ENCODE measurements at places on chromosomes 1 and 21.

DNA sequence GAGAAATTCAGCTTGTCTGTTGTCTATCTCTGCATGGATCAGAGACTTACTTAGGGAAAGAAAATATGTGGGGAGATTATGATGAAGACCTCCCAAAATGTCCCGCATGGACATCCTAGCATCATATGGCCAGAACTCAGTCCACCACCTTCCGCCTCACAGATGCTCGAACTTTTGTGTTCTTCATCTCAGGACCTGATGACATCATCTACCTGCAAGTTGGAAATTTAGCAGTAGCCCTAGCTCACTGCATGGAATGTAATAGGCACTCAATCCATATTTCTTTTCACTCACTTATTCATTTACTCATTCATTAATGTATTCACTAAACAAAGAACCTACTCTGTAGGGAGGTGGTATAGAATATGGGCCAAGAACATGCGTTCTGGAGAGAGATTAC lies 96.8 kb downstream of the CLIC6 start:
- no peak for DNase-seq

- DNase-seq = no peak
These were observed 23.5 kb upstream of the RSBN1 start for GRCh38 chr1:113835686-113836290.

DNA sequence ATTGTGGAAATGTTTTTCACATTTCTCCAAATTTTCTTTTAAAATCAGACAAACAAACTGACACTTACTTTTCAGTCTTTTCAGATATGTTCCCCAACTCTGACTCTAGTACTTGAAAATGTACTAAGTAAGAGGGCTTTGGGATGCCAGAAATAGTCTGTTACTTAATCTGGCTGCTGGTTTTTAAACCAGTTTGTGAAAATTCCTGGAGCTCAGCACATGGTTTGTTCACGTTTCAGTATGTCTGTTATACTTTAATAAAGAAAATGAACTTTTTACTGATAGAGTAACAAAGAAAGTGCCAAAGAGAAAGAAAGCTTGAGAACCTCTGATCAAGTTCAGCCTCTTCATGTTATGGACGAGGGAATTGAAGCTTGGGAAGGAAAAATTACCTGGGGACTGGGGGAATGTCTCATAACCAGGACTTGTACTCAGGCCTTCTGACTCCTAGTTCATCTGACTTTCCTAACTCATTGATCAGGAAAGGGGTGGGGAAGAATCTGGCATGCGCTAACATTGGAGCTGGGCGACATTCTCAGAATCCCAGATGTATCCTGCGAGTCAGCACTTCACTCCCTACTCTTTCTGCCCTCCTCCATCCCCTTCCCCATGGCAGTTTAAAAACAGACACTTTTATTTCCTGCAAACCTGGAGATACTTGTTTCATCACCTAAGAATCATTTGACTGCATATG lies 30.8 kb upstream of the DNAJC6 start:
- DNase-seq = no peak

DNA sequence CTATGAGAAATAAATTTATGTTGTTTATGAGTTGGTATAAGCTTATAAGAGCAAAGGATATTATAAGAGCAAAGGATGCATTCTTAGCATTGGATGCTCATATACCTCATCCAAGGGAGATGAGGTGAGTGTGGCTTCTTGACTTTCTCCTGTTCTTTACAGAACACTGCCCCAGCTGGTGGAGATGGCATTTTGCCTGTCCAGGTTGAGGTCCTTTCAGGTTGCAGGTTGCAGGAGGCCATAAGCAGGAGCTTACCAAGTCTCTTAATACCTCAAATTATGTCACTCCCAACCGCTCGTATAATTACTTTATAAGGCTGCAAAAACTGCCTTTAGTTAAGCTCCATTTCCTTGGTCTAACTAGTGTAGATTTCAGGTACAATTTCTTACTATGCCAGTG lies 66.7 kb downstream of the RPE65 start:
- no peak for DNase-seq

DNA sequence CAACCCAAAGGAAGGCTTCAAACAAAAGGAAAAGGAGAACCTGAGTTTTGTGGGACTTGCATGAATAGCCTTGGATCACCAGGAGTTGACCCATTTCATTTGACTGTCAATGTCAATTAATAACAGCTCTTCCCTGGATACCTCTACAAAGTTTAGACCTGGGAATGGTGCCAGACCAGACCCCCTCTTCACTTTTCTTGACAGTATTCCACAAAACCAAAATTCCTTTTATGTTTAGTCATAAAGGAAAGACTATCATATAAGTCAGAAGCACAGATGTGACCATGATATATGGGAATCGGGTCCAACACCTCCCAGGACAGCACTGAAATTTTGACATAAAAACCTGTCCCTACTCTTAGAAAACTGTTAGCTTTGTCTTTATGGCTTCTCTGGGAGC lies 191.8 kb downstream of the LYPLAL1 start:
- DNase-seq = no peak

DNA sequence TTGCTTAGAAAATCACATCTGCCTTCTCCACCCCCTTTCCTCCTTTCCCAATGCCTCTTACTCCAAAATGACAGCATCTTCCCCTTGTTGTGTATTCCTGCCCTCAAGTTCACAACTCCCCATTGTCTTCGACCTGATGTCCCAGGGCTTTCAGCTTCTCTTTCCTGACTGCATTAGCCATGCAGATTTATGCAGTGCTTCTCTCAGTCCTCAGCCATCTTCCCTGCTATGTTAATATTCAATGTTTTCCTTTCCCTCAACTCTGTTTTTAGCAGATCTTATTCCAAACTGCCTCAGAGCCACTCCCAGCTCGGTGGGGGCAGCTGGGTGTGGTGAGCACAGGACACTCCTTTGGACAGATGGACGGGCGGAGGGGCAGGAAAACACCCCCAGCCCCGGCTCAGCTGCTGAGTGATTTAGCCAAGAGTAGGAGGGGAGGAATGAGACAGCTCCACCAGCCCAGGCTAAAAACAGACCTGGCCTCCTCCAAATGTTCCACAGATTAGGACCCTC lies 71.0 kb downstream of the CD2 start:
- no peak for DNase-seq

- DNase-seq = no peak
These were observed 60.0 kb upstream of the ADAM30 start for GRCh38 chr1:119956306-119956705.

DNA sequence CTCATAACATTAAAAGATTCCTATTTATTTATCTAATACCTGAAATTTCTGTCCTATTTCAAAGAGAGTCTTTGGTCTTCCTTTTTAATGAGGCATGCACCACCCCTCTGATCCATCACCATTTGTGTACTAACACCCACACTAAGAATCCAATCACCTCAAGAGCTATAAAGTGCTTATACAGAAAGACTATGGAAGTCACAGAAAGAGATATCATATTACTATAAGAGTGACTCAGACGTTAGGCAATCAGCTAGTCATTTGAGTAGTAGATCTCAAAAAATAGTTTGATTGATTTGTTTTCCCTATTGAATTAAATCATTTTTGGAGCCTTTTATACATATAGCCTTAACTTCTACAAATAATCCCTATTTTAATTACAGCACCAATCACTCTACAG lies 46.1 kb downstream of the NME7 start:
- no peak for DNase-seq

- DNase-seq = no peak
These were observed 39.2 kb downstream of the CAPN9 start for GRCh38 chr1:230786385-230786753.

GRCh38 chr1:10529091-10529490 lies 54.3 kb downstream of the PEX14 start:
- DNase-seq = no peak

GRCh38 chr1:77757603-77758002 lies 2.0 kb downstream of the USP33 start:
- DNase-seq = no peak

DNA sequence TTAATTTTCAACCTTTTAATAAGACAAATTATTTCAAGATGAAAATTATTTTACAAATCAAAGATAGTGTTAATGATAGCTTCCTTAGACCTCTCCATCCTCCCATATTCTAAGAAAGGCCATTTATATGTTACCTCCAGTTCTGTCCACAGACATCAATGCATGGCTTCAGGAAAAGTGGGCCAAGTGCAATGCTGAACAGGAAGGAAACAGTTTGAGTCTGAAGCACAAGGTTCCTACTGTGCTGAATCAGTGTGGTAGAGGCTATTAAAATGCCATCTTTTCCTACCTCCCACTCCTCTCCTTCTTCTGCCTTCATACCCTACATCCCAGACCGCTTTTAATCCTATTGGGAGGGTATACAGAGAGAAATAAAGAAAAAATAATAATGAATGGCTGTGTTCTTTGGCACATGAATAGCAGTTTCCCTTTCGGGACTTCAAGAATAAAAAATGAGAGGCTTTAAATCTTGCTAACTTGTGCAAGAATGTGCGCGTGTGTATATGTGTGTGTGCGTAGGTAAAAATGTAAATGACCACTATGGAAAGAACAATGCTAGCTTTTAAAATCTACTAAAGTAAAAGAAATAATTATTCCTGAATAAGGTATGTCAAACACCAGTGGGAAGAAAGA lies 62.6 kb upstream of the C1orf105 start:
- DNase-seq = no peak

GRCh38 chr1:11443961-11444658 lies 34.8 kb upstream of the DISP3 start:
- DNase-seq = no peak

- no peak for DNase-seq
These were observed 26.2 kb downstream of the RGS7 start for GRCh38 chr1:241330619-241331327.

- no peak for DNase-seq
These were observed 97.6 kb downstream of the ATP1A1 start for GRCh38 chr1:116470671-116471070.

- DNase-seq = no peak
These were observed 37.2 kb downstream of the RHBG start for GRCh38 chr1:156406251-156406650.

- no peak for DNase-seq
These were observed 197.3 kb upstream of the COA6 start for GRCh38 chr1:234176000-234176399.

DNA sequence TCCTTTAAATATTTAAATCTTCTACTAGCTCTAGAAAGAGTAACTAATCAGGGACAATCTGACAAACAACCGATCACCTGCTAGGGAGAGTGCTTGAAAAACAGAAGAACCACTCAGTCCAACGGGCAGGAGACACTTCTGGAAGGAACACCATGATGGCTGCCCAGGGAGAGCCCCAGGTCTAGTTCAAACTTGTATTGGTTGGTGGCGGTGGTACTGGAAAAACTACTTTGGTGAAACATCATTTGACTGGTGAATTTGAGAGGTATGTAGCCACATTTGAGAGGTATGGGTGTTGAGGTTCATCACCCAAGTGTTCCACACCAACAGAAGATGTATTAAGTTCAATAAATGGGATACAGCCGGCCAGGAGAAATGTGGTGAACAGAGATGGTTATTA lies 4.8 kb upstream of the WDR47 start:
- DNase-seq = no peak

- no peak for DNase-seq
These were observed 5.7 kb upstream of the ZDHHC18 start for GRCh38 chr1:26820784-26821269.

DNA sequence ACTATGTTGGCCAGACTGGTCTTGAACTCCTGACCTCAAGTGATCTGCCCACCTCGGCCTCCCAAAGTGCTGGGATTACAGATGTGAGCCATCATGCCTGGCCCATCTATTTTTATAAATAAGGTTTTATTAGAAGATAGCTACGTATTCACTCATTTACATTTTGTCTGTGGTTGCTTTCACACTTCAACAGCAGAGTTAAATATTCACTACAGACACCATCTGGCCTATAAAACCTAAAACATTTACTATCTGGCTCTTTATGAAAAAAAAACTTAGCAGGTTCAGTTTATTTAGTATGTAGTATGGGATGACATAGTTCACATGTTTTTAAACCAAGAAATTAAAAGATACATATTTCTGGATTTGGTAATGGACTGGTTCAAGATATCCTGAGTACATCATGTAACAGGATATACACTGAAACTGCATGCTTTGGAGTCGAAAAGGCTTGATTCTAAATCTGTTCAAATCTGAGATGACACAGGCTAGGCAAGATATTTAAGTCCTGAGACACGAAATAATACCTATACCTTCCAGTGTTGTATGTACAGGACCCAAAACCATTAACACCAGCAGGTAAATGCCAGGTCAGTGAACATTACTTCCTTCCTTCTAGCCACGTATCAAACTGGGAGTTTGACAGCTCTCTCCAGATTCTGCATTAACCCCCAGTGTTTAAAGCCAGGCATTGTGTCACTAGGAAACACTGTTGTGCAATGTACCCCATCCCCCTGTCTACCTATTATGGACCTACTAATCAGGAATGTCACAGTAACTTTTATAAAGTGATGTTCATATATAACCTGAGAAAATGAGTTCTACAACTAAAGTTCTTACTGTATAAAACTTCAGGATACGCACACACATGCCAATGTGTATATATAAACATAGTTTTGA lies 54.3 kb upstream of the SDC3 start:
- no peak for DNase-seq

DNA sequence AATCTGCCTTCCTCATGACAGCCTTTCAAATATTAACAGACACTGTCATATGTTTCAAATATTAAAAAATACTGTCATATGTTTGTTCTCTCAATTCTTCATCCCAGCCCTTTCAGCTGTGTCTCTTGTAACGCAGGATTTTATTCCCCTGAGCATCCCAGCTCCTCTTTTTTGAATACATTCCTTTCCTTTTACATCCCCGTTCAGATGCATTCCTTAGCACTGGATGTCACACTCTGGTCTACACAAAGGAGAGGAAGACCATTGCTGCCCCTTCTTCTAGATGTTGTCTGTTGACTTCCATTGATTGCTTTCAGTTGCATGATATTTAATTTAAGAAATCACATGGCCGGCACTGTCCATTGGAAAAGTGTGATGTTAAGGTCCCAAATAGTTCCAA lies 117.4 kb upstream of the PAXBP1 start:
- no peak for DNase-seq

- no peak for DNase-seq
These were observed 38.3 kb downstream of the YY1AP1 start for GRCh38 chr1:155650231-155650757.

GRCh38 chr1:236175642-236176336 lies 33.5 kb downstream of the GPR137B start:
- DNase-seq = no peak

- no peak for DNase-seq
These were observed 27.5 kb upstream of the ZC3H12A start for GRCh38 chr1:37446874-37447273.

DNA sequence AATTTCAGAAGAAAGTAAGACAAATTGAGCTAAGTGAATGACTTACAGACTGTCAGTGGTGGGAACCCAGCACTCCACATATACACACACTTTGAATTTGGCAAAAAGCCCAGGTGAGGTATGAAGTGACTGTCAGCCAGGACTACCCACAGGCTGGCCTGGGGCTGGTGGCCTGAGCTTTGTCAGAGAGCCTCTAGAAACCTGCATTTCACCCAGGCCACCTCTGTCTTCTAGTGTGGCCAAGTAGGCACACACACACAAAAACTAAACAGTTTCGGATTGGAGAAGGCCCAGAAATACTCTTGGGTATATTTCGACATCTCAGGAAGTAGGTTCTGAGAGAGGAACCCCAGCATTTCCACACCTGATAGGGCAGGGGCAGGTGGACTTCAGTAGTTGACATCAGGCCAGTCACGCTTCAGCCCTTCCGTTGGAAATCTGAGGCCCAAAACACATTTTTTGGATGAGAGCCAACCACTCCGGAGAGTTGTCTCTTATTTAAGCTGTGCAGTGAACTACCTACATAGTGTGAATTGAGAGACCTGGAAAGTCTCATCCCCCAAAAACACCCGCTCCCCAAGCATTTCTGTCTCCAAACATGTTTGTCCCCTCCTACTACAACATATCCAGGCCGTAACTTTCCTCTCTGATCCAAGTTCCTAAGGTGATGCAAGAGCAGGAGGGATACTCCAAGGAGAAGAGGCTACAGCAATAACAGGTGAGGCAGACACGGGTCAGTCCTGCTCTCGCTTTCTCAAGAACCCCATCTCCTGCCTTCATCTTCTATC lies 167.2 kb upstream of the PROX1 start:
- no peak for DNase-seq

Measured in stimulated activated CD4-positive, alpha-beta T cell treated with anti-CD3 and anti-CD28 coated beads, TNF-alpha, amount 100 ng/mL, for 48 hours (primary cell).